ENCODE measurements at places on chromosomes 6 and 20. TPM values are rescaled to one million over a fixed set of nuclear protein-coding genes. Genes with fewer than 3 reads are reported as not detected.

Gene CDH4
- 0.14 TPM for total RNA-seq

Gene CD40
- 0.66 TPM for total RNA-seq

Gene CNKSR3
- total RNA-seq, result 3.1 TPM

Gene SYNDIG1
- 0.57 TPM for total RNA-seq
